ENCODE measurements at places on chromosomes 12 and 14. TPM values are rescaled to one million over a fixed set of nuclear protein-coding genes. Genes with fewer than 3 reads are reported as not detected.

GRCh38 chr12:80754274-80754673 is 37.6 kb downstream of the MYF5 start:
- no peaks in the 10 kb centered on the region for H3K4me1 ChIP-seq
- H3K27ac ChIP-seq, result no peak overlapping the region
- DNase-seq, result no peak
- H3K4me3 ChIP-seq, result no peak overlapping the region
- no peaks in the 10 kb centered on the region for H3K27me3 ChIP-seq

The TAS2R14 gene
- total RNA-seq, result 1.1 TPM

DNA sequence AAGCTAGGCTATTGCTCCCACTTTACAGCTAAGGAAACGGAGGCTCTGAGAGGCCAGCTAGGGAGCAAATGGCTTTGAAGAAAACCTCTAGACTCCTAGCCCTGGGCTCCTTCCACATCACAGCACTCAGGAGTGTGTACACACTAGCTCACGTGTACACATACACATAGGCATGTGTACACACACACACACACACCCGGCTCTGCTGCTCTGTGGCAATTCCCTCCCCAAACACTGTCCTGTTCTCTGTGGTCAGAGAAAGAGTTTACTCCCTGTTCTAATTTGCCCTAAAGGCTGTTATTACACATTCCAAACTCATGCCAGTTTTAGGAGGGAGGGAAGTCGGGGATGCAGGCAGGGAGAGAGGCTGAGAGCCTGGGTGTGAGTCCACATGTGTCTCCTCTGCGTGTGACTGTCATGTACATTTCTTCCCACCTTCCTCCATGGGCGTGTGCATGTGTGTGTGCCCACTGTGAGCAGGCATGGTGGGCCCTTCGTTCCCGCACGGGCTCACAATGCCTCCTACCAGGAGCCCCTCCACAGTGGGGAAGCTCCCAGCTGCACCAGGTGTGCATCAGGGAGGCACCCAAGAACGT is 14.2 kb downstream of the TRPV4 start:
- DNase-seq, result no peak
- H3K4me1 ChIP-seq, result peaks cover 11% of the 10 kb centered on the region
- no peaks in the 10 kb centered on the region for H3K27me3 ChIP-seq
- H3K27ac ChIP-seq, result no peak overlapping the region
- no peaks in the 10 kb centered on the region for H3K36me3 ChIP-seq

DNA sequence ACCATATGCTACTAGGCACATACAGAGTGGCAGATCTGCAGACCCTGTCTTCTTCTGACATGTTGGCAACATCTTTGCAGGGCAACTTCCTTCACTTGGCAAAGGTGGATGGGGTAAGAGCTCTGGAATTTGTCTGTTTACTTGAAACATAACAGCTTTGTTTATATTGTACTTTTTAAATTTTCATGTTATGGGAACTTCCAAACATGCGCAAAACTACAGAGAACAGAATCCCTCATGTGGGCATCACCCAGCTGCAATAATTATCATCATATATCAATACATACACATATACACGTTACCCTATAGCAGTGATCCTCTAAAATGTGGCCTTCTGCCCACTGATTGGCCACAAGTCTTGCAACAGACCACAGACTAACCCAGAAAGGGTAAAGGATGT is 103.4 kb downstream of the STAB2 start:
- peaks cover 8% of the 10 kb centered on the region for H3K4me1 ChIP-seq
- no peak overlapping the region for H3K27ac ChIP-seq
- H3K27me3 ChIP-seq, result no peaks in the 10 kb centered on the region
- H3K4me3 ChIP-seq, result no peak overlapping the region
- no peak for DNase-seq

The MIPOL1 gene
- total RNA-seq, result 12.3 TPM

DNA sequence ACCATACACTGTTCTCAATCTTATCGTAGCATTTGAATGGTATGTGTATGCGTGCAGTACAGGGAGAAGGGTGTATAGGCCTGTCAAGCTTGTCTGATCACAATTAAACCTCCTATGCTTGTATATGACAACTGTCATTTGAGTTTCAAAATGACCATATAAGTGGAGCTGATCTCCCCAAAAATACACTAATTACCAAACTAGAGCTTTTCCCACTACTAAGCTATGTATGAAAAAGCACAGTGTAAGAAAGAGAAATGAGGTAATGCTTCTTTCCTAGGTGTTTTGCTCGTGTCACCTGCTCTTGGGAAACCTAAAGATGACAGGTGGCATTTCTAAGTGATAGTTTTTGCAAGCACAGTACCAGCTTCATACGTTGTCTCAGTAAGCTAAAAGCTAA is 1.1 kb upstream of the STK38L start:
- H3K27ac ChIP-seq, result no peak overlapping the region
- H3K36me3 ChIP-seq, result no peaks in the 10 kb centered on the region
- no peak overlapping the region for H3K4me3 ChIP-seq
- H3K4me1 ChIP-seq, result peaks cover 19% of the 10 kb centered on the region
- H3K27me3 ChIP-seq, result no peaks in the 10 kb centered on the region

- no peak for DNase-seq
- no peaks in the 10 kb centered on the region for H3K27me3 ChIP-seq
- H3K4me1 ChIP-seq, result peaks cover 2% of the 10 kb centered on the region
These were observed 19.5 kb downstream of the PRKAB1 start for GRCh38 chr12:119687406-119687805.

DNA sequence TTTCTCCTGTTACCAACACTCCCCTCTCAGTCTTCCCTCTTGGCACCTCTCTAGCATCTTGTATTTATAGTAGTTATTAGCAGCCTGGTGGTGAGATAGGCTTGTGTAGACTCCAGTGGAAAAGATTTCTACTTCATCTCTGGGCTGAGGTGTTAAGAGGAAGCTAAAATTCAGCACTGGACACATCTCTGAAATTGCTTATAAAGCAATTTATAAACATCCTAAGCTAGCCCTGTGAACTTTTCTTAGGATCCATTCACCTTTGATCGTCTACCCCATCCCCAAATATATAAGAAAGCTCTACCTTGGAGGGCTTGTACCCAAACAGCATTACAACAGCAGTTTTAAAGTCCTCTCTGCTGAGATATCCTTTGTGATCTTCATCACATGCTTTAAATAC is 928 bp downstream of the EFCAB11 start:
- 0 out of 2 replicates have a peak overlapping the region, but pooled peaks have one; percentile 19 for H3K27ac ChIP-seq
- H3K36me3 ChIP-seq, result peaks cover 22% of the 10 kb centered on the region
- no peak for DNase-seq
- peaks cover 28% of the 10 kb centered on the region for H3K4me1 ChIP-seq
- H3K4me3 ChIP-seq, result peak overlapping the region; percentile 97

DNA sequence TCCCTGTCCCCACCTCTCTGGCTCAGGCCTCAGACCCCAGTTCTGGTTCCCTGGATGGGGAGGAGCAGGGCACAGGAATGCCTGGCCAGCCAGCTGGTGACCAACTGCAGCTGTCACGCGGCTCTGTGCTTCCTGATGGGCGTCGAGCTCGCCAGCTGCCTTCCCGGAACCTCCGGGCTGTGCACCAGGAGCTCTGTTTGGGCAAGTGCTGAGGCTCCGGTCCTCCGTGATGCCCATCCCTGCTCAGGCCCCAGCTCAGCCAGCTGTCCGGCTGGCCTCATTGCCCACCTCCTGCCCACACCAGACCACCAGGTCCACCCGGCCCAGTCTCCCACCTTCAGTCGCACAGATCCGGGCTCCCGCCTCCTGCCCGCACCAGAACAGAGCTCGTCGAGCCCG is 4.8 kb downstream of the IFFO1 start:
- H3K4me1 ChIP-seq, result peaks cover 29% of the 10 kb centered on the region
- H3K27me3 ChIP-seq, result no peaks in the 10 kb centered on the region
- no peak for DNase-seq
- H3K27ac ChIP-seq, result no peak overlapping the region
- peaks cover 23% of the 10 kb centered on the region for H3K36me3 ChIP-seq

GRCh38 chr12:47224563-47225133 is 144.9 kb upstream of the AMIGO2 start:
- H3K36me3 ChIP-seq, result no peaks in the 10 kb centered on the region
- peaks cover 61% of the 10 kb centered on the region for H3K4me1 ChIP-seq
- no peaks in the 10 kb centered on the region for H3K27me3 ChIP-seq
- DNase-seq, result no peak
- peak overlapping the region; percentile 100 for H3K27ac ChIP-seq

The TAS2R7 gene
- total RNA-seq, result not detected

- H3K36me3 ChIP-seq, result peaks cover 8% of the 10 kb centered on the region
- H3K4me3 ChIP-seq, result no peak overlapping the region
- H3K27ac ChIP-seq, result no peak overlapping the region
- peaks cover 22% of the 10 kb centered on the region for H3K27me3 ChIP-seq
These were observed 271.4 kb upstream of the DIO3 start for GRCh38 chr14:101289911-101290310.

The IL31 gene
- not detected for total RNA-seq
